Airway epithelial cell (primary cell): ENCODE measurements at places on chromosomes 5 and 9. TPM values are rescaled to one million over a fixed set of nuclear protein-coding genes. Genes with fewer than 3 reads are reported as not detected.

The RASGRF2 gene
- total RNA-seq: 1.1 and 1.3 TPM in 2 replicates

The PCDHB2 gene
- total RNA-seq: 0.14 TPM in 1 of 2 replicates, not detected in the other

The PLPP7 gene
- not detected in 2 replicates for total RNA-seq

The GBA2 gene
- total RNA-seq: 22.4 and 23.6 TPM in 2 replicates

The PCDHA6 gene
- not detected in 2 replicates for total RNA-seq

The DAB2IP gene
- 29.3 and 40.0 TPM in 2 replicates for total RNA-seq

The DDX41 gene
- 136 and 138 TPM in 2 replicates for total RNA-seq

The ZBED3 gene
- total RNA-seq: 0.37 and 0.85 TPM in 2 replicates

The PDZD2 gene
- 4.7 and 5.9 TPM in 2 replicates for total RNA-seq

The LIFR gene
- 1.1 and 2.2 TPM in 2 replicates for total RNA-seq
